ENCODE measurements at places on chromosomes 2 and 18.
A peak's percentile ranks its signal among the peaks of the same experiment; 100 is the strongest.

DNA sequence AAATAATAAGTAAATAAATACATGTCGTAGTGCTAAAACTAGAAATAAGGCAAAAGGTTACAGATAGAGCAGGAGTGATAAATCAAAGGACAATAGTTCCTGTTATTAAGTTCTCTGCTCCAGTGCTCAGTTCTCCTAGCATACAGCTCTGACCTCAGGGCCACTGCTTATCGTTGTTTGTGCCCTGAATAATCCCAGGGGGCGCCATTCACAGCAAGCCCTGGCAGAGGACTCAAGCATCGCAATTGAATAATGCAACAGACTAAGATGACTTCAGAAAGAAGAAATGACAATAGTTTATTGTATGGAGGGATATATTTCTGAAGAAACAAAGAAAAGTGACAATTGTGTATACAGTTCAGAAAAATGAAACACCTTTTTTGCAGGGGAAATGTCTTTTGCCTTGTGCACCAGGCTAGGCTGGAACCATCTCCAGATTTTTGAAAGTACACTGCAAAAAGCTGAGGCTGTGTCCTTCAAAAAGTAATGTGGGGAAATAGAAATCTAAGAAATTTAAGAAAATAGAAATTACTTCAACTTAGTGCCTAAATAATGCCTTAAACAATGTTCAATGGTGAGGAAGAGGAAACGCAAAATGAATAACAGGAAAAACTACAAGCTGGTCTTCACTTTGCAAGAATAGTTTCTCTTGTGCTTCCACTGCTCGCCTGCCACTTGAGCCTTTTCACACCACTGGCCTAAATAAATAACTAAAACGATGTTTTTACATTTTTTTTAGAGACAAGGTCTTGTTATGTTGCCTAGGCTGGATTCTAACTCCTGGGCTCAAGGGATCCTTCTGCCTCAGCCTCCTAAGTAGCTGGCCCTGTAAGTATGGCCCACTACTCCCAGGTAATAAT lies 19.0 kb upstream of the CCNYL1 start:
- no peak for DNase-seq

GRCh38 chr2:135615404-135615803 lies 84.1 kb downstream of the R3HDM1 start:
- no peak for DNase-seq

DNA sequence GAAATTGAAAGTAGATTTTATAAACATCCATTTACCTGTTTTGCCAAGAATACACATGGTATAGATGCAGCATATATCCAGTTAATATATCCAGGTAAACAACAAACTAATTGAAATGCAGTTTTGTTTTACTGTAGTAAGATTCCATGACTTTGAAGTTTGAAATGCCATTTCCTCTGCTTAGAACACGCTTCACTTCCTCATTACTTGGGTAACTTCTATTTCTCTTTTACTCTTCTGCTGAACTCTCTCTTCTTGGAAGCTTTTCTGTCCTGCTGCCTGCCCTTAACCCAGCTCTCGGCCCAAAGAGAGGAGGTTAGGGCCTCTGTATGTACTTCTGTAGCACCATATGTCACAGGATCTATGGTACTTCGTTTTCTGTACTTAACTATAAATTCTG lies 14.1 kb upstream of the IL1RL2 start:
- no peak for DNase-seq

DNA sequence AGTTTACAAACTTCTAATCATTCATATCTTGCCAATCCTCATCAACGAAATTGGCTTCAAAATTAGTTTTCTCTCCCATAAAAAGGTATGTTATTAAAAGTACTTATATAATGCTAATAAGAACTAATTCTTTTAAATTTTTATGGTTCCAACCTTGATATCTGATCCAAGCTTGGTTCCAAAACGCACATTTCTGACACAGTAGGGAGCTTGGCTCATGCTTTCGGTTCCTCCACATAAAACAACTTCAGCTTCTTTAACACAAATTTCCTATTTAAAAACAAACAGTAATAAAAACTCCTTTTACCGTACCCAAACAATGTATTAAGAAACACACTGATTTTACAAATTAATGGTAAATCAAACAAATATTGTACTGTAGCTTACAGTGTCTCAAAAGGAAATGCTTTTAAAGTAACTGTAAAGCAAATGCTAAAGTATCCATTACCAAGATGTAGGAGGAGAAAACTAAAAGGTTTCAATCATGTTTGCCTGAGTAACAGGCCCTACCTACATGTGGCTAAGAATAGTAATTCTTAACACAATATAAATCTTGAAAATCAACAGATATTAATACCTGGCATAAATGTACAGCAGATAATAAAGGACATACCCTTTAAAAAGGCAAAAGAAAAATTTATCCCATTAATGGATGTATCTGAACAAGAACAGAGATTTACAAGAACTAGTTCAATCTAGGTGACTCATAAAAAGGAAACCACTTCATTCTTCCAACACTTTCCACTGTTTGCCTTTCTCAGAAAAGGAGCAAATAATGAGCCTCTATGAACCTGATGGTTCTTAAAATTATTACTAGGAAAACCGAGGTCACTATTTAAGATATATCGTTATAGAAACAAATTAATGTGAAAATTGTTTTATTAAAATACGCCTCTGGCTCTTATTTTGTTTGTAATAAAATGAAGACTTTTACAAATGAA lies 17.5 kb downstream of the ACAA2 start:
- DNase-seq = no peak

- no peak for DNase-seq
Measured at GRCh38 chr2:40224318-40224717, 227.6 kb downstream of the SLC8A1 start.

DNA sequence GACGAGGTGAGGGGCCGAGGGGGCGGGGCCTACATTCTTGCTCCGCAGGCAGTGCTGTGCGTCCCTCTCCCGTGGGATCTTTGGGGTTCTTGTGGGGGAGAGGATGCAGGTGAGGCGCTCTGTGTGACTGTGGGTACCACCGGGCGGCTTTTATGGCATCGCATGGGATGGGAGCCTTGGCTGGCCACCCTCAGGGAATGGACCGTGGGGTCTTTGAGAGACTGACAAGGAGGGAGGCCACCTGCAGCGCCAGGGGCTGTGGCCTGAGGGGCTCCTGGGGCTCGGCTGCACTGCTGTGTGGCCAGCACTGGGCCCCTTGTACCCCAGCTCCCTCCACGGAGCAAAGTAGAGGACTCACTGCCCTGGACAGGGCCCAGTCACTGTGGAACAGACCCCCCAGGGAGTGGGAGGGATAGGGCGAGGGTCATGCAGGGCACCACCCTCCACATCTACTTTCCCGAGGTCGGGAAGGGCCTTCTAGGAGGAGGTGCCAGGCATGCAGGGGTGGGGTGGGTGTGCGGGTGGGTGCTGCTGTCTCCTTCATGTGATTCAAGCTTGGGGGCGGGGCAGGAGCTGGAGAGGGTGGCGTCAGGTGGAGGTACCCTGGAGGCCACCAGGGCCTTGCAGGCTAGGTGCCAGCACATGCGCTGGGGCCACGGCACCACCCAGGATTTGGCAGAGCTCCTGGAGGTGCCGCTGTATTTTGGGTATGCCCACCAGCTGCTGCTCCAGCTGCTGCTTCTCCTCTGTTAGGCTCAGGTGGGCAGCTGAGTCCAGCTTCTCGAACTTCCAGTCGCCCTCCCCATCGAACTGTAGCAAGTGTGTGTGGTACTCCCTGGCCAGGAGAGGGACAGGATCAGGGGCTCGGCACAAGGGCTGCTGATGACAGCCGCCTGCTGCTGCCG lies 1072.4 kb downstream of the RPIA start:
- DNase-seq = no peak

- no peak for DNase-seq
Measured at GRCh38 chr2:15043336-15044058, 411.0 kb downstream of the LRATD1 start.

- peak; percentile 73 for DNase-seq
Measured at GRCh38 chr2:74020702-74021406, 36.1 kb downstream of the TET3 start.

DNA sequence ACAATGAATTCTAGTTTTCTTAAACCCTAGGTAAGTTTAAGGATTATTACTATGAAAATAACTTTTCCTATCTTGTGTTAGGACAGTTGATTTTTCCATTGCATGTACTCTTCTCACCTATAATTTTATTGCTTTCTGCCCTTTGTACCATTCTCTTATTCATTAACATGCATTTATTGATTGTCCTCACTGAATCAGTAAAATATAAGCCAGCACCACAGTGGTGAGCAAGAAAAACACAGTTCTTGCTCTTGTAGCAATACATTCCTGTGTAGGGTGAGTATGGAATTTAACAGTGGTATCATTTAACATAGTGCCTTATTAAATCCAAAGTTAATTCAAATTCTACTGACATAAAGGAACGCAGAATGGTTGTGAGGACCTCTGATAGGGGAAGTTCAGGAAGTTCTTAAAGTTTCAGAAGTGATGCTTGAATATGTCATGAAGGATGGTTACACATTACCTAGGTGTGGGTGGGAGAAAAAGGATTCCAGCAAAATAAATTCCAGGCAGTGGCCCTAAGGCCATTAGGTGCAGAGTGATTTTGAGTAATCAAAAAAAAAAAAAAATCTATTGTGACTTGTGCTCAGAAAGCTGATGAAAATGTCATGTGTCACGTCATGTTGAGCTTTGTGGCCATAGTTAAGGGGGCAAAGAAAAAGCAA lies 104.7 kb upstream of the DSEL start:
- DNase-seq = no peak

GRCh38 chr2:242047963-242048362 lies 178.4 kb downstream of the RTP5 start:
- DNase-seq = no peak

GRCh38 chr2:25590921-25591505 lies 82.4 kb downstream of the DTNB start:
- DNase-seq = no peak

DNA sequence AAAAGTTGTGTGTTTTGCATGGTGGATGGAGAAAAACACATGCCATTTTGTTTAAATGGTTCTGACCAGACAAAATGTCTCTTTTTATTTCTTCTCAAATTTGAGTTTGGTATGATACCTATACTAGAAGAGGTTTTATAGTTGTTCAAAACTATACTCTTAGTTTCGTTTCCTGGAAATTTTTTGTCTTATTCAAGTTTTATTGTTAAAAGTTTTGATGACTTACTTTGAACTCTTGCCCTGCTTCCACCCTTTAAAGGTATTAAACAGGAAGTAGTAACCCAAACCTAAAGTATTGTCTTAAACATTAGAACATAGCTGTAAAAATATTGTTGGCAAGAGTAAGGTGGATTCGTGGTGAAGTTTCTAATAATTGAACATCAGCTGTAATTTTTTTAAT lies 98.2 kb downstream of the BABAM2 start:
- no peak for DNase-seq

GRCh38 chr2:10220045-10220901 lies 82.4 kb upstream of the HPCAL1 start:
- no peak for DNase-seq

DNA sequence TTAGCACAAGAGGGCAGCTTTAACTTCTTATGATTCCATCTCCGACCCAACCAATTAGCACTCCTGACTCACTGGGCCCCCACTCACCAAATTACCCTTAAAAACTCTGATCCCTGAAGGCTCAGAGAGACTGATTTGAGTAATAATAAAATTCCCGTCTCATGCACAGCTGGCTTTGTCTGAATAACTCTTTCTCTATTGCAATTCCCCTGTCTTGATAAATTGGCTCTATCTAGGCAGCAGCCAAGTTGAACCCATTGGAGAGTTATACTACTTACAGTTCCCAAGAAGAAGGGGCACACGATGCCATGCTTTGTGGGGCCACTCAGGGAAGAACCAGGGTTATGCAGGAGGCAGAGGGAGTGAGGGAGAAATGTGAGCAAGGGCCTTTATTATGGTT lies 632.8 kb downstream of the TSN start:
- no peak for DNase-seq

- no peak for DNase-seq
Measured at GRCh38 chr2:4827836-4828235, 864.3 kb upstream of the SOX11 start.

DNA sequence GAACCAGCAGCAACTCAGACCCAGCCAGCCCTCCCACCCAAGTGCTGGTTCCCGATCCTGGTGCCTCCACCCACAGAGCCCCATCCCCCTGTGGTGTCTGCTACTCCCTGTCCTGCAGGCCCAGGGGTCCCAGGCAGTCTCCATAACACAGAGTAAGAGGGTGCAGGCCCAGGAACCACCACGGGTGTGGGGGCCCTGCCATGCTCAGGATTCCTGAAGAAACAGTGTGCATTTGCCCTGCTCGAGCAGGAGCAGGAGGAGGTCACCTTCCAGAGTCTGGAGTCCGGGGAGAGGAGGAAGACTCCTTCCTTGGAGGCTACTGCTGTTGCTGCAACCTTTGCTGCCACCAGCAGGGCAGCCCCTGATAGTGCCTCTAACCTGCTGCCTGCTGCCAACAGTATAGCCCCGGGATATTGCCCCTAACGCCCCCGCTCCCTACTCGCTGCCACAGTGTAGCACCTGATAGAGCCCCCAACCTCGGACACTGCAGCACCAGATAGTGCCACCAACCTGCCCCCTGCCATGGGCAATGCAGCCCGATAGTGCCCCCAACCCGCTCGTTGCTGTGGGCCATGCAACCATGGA lies 46.8 kb upstream of the ANKRD62 start:
- no peak for DNase-seq

Data from NCI-H2171 (cell line).